COR-L47 (cell line): ENCODE measurements at places on chromosomes 5 and 9.

DNA sequence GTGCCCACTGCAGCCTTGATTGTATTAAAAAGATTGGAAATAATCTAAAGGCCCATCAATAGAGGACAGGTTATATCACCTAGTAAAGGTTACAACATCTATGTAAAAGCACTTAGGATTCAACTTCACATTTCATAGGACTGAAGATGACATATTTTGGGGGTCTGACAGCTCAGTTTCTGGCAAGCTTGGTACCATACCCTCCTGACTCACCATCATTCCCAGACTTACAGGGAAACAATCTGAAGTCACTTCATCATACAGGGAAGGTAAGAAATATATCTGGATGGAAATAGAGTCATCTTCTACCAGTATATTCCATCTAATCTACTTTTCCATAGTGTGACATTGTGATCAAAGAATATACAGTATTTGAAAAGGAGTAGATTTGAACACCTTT, 28.8 kb upstream of the DAB2 start:
- DNase-seq = no peak

GRCh38 chr5:61551637-61552313, 219.7 kb downstream of the ZSWIM6 start:
- no peak for DNase-seq

DNA sequence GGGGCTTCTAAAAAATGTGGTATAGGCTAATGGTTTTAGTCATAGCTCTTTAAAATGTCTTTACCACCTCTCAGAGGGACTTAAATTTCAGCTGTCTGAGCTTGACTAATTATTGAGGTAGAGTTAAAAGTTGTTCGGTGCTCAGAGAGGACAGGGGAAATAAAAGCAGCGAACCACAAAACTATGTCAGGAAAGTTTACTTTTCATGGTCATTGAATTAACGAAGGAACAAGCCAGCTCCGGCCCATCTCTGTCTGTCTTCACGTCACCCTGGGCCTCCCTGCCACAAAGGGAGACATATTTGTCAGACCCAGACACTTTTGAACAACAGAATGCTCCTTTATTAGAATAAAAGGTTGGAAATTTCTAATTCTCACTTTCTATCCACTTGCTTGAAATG, 98.8 kb upstream of the EFNA5 start:
- DNase-seq = no peak

DNA sequence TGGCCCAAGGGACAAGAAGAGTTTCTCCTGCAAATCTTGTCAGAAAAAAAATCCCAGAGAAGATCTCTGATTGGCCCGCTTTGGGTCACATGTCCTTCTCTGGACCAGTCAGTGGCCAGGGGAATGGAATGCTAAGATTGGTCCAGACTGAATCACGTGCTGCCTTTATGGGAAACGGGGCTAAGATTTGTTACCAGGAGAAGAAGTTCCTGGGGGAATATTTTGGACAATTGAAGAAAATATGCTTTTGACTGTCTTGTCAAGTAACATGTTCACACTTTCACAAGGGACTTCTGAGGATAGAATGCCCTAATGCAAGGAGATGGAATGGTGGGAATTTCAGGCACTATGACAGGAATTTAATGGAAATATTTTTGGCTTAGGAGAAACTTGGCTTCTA, 74.1 kb upstream of the SH3PXD2B start:
- no peak for DNase-seq

GRCh38 chr5:163079618-163080017, 357.8 kb upstream of the CCNG1 start:
- DNase-seq = no peak

- DNase-seq = no peak
These were observed 115.7 kb downstream of the UGCG start for GRCh38 chr9:112012026-112012902.

- DNase-seq = no peak
These were observed at the start of gene FBP1 for GRCh38 chr9:94639061-94639998. TSS of gene FBP1 (minus strand) at chr9:94639518. CDS start at chr9:94639310, 208 bp downstream.

GRCh38 chr9:79766091-79766490, 194.3 kb downstream of the TLE4 start:
- no peak for DNase-seq

- DNase-seq = no peak
These were observed 4.9 kb downstream of the ADAM19 start for GRCh38 chr5:157570531-157571200.

DNA sequence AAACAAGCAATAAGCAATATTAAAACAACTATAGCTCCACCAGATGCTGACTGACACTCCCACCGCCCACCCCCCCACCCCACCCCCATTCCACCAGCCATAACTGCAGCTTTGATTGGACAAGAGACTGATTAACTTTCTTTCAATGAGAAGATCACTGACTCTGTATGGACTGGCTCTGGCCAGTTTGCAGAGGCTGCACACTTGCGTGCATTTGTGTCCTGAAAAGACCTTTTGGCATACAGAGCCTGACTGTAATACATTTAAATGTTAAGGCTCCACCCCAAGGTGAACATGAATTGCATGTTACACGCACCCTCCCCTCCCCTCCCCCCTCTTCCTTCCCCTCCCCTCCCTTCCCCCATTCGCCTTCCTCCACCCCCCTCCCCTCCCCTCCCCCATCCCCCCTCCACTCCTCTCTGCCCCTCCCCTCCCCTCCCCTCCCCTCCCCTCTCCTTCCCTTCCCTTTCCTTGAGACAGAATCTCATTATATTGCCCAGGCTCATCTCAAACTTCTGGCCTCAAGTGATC, 31.1 kb downstream of the FGD3 start:
- DNase-seq = no peak

- no peak for DNase-seq
These were observed 34.8 kb downstream of the ACOT12 start for GRCh38 chr5:81359108-81359507.

DNA sequence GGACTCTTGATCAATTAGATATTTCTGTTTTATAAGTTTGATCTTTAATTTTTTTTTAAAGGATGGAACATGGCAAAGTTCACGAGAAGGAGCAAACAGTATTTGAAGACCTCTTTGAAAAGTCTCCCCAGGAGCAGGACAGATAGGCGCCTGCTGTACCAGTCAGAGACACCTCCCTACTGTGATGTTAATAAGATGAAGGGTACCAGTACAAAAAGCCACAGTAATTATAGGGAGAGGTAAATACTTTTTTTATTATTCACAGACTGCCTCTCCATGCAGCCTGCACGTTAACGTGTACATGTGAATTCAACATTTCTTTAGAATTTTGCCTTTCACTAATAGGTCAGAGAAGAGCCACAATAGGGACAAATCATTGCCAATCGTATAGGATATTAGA, 146.5 kb upstream of the CDH6 start:
- DNase-seq = peak; percentile 81

- DNase-seq = peak; percentile 80
These were observed 22.7 kb downstream of the CAMK2A start for GRCh38 chr5:150266871-150267291.

- DNase-seq = no peak
These were observed 31.0 kb upstream of the RNF38 start for GRCh38 chr9:36431078-36431477.

DNA sequence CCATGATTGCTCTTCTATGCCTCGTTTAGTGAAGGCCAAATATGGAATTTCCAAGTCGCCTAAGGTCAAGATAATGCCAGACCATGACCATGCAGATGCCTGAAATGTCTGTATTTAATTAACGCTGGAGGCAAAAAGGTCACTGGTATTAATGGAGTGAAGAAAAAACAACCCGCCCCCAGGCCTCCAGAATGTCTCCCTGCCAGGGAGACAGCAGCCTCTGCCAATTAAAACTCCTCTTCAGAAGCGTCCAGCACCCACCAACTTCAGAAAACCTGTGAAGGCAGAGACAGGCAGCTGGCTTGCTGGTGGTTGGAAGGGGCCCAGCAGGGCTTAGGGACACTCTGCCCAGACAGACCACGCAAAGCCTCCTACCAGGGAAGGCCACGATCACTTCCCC, 94.4 kb downstream of the VAV2 start:
- no peak for DNase-seq

- no peak for DNase-seq
These were observed 62.7 kb downstream of the PCSK5 start for GRCh38 chr9:75953218-75953617.

DNA sequence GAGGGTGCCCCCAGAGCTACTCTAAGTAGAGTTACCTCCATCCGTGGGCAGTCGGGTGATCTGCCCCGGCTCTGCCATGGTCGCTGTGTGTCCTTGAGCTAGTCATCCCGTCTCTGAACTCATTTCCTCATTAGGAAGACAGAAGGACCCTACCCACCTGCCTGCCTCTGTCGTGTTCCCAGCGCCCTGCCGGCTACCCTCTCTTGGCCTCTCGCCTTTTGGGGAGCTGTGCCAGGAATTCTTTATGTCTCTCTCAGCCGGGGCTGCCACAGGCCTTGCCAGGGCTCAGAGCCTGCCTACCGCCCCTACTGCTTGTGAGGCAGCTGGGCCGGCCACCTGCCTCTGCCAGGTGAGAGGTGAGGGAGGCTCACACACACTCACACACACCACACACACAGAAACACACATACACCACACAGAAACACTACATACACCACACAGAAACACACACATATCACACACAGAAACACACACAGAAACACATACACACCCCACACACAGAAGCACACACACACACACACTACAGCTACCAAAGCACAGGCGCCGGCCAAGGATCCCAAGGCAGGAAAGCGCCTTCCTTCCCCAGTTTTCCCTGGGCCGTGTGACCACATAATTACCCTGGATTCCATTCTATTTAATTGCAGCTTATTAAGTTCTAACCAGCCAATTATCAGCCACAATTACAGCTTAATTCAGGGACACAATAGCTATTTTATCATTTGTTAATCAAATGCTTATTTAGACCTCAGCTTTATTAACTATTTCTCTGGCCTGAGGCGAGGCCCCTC, 41.7 kb downstream of the UNC5A start:
- peak; percentile 73 for DNase-seq
